ENCODE measurements at places on chromosomes 16 and 17. TPM values are rescaled to one million over a fixed set of nuclear protein-coding genes. Genes with fewer than 3 reads are reported as not detected.
A peak's percentile ranks its signal among the peaks of the same experiment; 100 is the strongest.

Gene AGRP
- not detected for total RNA-seq

Gene TCAP
- 1.1 TPM for total RNA-seq

GRCh38 chr16:51129105-51129504, 22.0 kb downstream of the SALL1 start:
- DNase-seq: no peak

DNA sequence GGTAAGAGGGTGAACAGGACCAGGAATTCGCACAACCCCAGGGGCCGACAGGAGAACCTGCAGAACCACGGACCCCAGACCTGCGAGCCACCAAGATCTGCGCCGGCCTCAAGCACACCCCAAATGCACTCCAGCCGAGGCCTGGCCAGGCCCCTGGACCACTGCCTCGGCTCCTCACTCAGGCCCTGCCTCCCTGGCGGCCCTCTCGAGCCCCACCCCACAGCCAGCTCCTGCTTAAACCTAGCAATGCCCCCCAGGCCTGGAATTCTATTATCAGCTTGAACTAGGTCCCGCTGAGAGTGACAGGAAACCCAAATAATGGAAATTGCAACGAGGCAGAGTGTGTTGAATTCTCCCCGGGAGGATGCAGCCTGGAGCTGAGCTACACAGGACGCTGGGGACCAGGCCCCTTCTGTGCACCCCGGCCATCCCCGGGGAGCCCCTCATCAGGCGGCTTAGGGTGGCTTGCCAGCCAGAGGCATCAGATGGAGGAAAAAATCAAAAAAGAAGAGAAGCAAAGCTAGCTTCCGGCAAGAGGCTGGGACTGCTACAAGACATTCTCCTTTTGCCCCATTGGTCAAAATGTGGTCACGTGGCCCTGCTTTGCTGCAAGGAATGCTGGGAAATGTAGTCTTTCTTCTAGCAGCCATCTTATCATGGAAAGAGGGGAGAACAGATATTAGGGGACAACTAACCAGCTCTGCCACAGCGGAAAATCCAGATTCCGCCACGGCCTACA, 2.4 kb upstream of the ENPP7 start:
- DNase-seq: peak; percentile 91

DNA sequence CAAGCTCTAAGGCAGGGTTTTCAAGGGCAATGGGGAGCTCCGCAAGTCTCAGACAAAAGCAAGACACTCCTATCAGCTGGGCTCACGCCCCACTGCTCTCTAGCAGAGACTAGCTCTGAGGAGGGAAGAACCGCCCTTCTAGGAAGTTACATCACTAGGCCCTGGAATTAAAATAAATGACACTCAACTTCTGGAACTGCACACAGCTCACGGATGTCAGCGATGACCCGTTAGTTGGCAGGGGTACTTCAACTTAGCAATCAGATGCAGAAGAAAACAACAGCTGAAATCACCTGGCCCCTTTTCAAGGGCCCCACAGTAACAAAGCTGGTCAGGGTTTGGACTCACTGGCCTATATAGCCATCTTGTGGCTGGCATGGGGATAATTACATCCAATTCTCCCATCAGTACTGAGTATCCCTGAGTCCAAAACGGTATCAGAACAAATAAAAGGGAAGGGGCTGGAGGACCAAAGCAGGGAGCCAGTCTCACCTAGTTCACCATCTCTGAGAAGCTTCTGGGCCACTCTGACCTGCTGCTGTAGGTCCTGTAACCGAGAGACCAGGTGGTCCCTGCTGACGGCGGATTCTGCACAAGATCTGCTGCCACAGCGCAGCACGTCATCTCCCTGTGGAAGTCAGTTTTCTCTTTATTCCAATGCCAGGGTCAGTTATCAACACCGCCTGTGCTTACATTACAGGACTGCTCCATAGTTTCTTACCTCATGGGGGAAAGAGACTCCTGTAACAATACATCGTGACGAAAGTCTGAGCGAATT, 22.2 kb downstream of the SERPINF1 start:
- DNase-seq: peak; percentile 69

- DNase-seq: peak; percentile 34
Measured at GRCh38 chr17:79980246-79981043, 55.2 kb downstream of the TBC1D16 start.

GRCh38 chr17:36095992-36096391, 6.0 kb upstream of the CCL3 start:
- DNase-seq: no peak

DNA sequence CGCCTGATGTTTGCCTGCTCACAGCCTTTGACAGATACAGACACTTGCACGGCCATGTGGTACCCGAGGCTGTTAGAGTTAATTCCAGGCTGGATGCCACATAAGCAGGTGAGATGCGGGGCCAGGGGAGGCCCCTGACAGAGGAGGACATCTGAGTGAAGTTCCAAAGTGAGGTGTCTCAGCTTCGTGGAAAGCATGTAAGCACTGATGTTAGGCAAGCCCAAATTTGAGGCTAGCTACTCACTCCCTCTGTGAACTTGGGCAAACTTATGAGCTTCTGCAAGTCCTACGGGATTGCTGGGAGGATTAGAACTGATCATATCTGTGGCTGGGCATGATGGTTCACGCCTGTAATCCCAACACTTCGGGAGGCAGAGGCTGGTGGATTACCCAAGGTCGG, 39.3 kb upstream of the MARCHF10 start:
- DNase-seq: no peak

All from Peyer's patch (tissue), 4 donors.